Fibroblast of skin of back (primary cell): ENCODE measurements at places on chromosomes 7 and 10.

GRCh38 chr10:73810735-73811465 lies 498 bp downstream of the NDST2 start:
- DNase-seq, result peak; percentile 17

GRCh38 chr7:42097752-42098151 lies 139.3 kb downstream of the GLI3 start:
- peak; percentile 84 for DNase-seq

GRCh38 chr7:121369462-121369861 lies 26.6 kb downstream of the FAM3C start:
- peak; percentile 58 for DNase-seq

GRCh38 chr10:104297697-104298660 lies 29.0 kb downstream of the GSTO2 start:
- peak; percentile 85 for DNase-seq

- no peak for DNase-seq
Measured at GRCh38 chr10:97065686-97066660, 119.8 kb downstream of the SLIT1 start.

DNA sequence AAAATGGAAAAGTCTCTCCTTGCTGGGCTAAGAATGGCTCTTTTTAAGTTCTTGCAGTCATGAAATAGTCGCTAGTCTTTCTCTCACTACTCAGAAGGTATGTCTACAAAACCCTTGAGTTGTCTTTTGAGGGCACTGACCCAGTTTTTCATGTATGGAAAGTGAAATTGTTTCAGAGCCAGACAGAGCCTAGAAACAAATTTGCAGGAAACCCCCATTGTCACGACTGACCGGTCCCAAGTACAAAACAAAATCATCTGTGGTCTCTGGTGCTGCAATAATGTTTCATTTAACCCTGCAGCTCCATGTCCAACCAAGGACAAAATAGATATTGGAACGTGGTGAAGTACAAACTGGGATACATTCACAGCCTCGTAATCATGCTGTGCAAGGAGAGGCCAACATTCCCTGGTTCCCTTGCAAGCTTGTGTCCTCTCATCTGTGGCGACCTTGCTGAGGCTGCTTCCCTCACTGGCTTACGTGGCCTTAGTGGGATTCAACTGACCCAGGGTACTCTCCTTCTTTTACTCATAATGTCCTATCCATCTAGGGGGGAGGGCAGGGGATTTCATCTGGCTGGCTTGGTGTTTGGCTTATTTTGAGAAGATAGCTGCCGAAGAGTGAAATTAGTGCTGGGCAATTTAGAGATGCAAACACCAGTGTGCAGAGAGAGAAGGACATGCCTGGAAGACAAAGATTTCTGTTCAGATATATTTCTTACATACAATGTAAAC lies 172.5 kb downstream of the IPMK start:
- no peak for DNase-seq

DNA sequence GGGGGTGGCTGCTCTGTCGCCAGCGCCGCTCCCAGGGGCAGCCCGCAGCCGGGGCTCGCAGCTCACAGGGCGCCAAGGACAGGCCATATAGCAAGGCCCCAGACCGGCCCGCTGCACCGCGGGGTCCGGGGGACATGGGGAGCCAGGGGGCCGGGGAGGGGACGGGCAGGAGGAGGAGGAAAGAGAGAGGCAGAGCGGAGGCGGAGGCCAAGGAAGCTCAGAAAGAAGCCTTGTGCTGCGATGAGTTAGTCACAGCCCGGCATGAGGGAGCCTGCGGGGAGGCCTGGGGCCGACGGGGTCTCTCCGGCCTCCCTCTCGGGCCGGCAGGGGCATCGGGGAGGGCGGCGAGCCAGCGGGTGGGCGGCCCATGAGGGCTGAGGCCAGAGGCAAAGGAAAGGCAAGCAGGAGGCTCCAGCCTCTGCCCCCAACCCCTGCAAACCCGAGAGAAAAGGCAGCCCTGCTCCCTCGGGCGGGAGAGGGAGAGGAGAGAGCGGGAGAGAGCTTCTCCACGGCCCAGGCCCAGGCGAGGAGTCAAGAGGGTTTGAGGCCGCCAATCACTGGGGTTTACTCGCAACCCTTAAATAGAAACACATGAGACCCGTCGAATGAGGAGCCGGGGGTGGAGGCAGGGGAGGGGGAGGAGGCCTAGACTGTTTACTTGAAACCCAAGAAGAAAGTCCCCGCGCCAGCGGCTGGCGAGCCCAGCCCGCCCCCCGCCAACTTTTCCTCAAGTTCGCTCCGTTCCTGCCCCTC lies 167.9 kb downstream of the NEURL1 start:
- DNase-seq, result peak; percentile 95
